ENCODE measurements at places on chromosomes 6 and 20.

GRCh38 chr6:40620574-40621240, 33.5 kb upstream of the LRFN2 start:
- H3K4me1 ChIP-seq: no peaks in the 10 kb centered on the region
- DNase-seq: no peak

DNA sequence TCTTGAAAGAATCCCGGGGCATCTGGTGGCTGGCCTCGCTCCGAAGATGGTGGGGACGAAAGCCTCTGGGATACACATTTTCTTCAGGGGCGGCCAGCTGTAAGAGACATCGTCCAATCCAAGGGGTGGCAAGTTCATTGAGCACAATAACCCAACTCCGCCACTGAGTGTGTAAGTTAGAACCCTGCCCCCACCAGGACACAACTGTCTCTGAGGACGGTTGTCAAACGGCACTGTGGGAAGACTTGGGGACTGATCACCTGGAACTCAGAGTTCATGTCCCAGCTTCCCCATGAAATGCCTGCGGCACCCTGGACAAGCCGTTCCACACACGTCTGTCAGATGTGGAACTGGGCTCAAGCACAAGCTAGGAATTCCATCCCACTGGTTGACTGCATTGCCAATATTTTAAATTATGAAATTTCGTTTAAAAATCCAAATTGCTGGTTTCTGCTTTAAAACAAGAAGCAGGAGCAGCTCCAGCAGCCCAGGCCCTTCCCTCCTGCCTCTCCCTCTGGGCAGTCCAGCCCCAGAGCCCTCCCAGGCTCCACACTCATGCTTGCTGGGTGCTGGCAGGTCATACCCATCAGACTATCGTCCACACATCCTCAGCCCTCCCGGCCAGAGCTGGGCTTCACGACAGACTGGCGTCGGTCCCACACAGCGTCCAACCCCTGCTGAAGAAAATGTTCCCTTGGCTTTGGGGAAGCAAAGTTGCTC, 80.9 kb upstream of the AFDN start:
- no peaks in the 10 kb centered on the region for H3K27me3 ChIP-seq
- H3K4me1 ChIP-seq: no peaks in the 10 kb centered on the region
- no peak for DNase-seq
- no peak overlapping the region for H3K27ac ChIP-seq

GRCh38 chr6:89350281-89350966, 2.1 kb downstream of the UBE2J1 start:
- no peaks in the 10 kb centered on the region for H3K36me3 ChIP-seq
- no peak for DNase-seq
- H3K4me1 ChIP-seq: peaks cover 18% of the 10 kb centered on the region
- H3K27me3 ChIP-seq: no peaks in the 10 kb centered on the region

GRCh38 chr6:53906842-53907241, 112.0 kb downstream of the LRRC1 start:
- no peaks in the 10 kb centered on the region for H3K4me1 ChIP-seq
- H3K27me3 ChIP-seq: no peaks in the 10 kb centered on the region
- H3K4me3 ChIP-seq: no peak overlapping the region
- no peak for DNase-seq

DNA sequence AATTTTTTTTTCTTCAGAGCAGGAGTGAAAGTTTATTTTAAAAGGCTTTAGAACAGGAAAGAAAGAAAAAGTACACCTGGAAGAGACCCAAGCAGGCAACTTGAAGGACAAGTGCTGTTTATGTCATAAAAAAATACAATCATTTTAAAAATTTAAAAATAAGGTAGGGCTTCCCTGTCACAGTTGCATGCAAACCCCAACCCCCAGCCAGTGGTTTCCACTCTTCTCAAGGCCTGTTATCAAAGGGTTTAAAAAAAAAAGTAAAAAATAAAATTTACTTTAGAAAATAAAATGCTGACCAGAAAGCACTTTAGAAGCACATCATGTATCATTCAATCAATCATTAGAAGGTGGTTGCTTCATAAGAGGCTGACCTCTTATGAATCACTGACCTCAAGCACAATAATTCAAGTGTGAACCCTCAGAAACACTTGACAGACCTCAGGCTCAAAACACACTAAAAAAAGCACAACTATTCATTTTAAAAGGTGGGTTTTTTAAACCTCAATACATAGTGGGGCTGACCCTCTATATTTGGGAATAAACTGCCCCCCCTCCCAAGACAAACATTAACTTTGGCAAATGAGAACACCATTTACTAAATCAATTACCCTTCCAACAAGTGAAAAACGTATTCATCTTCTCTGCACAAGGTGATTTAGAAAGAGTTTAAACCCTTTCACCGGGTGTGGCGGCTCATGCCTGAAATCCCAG, 15.6 kb downstream of the ILRUN start:
- H3K27ac ChIP-seq: no peak overlapping the region
- no peaks in the 10 kb centered on the region for H3K36me3 ChIP-seq
- no peaks in the 10 kb centered on the region for H3K27me3 ChIP-seq
- no peaks in the 10 kb centered on the region for H3K4me1 ChIP-seq

DNA sequence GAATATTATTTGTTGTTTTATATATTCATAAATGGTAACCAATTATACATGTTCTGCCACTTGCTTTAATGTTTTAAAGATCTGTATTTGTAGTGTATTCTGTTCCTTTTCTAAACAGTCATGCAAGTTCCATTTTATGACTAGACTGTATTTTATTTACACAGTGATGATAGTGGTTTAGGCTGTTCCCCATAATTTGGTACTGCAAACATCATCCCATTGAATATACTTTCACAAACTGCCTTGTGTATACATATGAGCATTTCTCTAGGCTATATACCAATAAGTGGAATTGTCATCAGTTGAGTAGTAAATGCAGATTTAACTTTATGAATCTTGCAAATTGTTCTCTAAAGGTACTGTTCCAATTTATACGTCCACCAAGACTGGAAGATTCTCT, 738.0 kb downstream of the EPHA7 start:
- H3K36me3 ChIP-seq: no peaks in the 10 kb centered on the region
- no peak overlapping the region for H3K27ac ChIP-seq
- H3K27me3 ChIP-seq: no peaks in the 10 kb centered on the region
- no peak for DNase-seq

DNA sequence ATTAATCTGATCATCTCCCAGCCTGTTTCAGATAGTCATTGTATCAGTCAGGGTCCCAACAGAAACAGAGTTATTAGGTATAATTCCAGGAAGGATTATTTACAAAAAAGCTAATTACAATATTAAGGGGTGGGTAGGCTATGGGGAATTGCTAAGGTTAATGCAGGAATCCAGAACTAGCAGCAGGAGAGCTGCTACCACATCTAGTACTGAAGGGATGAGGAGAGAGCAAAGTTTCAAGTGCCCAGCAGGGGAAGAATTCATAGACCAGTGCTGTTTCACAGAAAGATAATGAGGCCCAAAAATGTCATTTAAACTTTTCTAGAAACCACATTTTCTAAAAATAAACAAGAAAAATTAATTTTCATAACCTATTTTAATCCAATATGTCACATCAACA, 284.2 kb downstream of the HACE1 start:
- H3K27me3 ChIP-seq: no peaks in the 10 kb centered on the region
- H3K4me1 ChIP-seq: no peaks in the 10 kb centered on the region
- no peak overlapping the region for H3K27ac ChIP-seq
- DNase-seq: no peak

GRCh38 chr20:40309731-40310130, 379.3 kb downstream of the MAFB start:
- H3K27me3 ChIP-seq: no peaks in the 10 kb centered on the region
- H3K4me1 ChIP-seq: no peaks in the 10 kb centered on the region
- no peak overlapping the region for H3K4me3 ChIP-seq
- H3K27ac ChIP-seq: no peak overlapping the region
- H3K36me3 ChIP-seq: no peaks in the 10 kb centered on the region

GRCh38 chr6:34144581-34145160, 1.2 kb downstream of the GRM4 start:
- peaks cover 49% of the 10 kb centered on the region for H3K27me3 ChIP-seq
- H3K4me1 ChIP-seq: peaks cover 27% of the 10 kb centered on the region
- peak overlapping the region; percentile 55 for H3K4me3 ChIP-seq

DNA sequence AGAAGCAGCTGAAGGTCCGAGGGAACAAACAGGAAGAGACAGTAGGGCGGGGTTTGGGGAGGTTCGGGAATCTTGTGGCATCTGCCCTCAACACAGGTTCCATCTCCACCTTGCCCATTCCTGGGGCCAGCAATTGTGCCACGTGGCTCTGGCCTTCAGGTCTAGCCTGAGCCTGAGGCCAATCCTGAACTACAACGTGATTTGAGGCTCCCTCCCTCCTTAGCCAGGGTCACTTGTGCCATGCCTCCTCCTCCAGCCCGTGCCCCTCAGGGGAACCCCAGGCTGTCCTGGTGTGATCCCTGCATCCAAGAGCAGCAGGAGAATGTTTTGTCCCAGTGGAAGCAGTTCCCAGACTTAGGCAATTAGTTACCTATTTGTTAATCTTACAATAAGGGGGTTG, 3.0 kb downstream of the CST9 start:
- DNase-seq: no peak
- H3K27ac ChIP-seq: no peak overlapping the region
- H3K4me3 ChIP-seq: no peak overlapping the region

DNA sequence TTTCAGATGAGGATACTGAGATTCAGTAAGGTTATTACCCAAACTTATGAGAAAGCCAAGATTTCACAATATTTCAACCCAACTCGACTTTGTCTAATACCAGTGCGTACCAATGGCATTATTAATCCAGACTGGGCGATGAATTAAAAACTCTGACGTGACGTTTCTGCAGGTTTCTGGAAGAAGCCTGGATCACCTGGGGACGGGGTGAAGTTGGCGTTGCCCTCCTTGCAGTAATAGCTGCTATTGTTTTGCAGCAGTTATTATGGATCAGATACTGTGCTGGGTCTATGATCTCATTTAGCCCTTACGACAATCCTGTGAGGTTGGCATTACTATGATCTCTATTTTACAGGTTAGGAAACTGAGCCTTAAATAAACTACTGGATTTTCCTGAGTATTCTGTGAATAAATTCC, 569 bp upstream of the CDC5L start:
- H3K36me3 ChIP-seq: peaks cover 3% of the 10 kb centered on the region
- H3K4me1 ChIP-seq: peaks cover 26% of the 10 kb centered on the region
- peak overlapping the region; percentile 83 for H3K27ac ChIP-seq

GRCh38 chr6:101396548-101397173, 3.2 kb downstream of the GRIK2 start:
- no peak overlapping the region for H3K27ac ChIP-seq
- H3K36me3 ChIP-seq: no peaks in the 10 kb centered on the region
- no peak for DNase-seq
- H3K4me1 ChIP-seq: no peaks in the 10 kb centered on the region
- H3K27me3 ChIP-seq: peaks cover 13% of the 10 kb centered on the region

GRCh38 chr6:14505401-14505800, 387.8 kb downstream of the CD83 start:
- H3K27me3 ChIP-seq: no peaks in the 10 kb centered on the region
- H3K27ac ChIP-seq: no peak overlapping the region
- H3K4me1 ChIP-seq: peaks cover 5% of the 10 kb centered on the region

DNA sequence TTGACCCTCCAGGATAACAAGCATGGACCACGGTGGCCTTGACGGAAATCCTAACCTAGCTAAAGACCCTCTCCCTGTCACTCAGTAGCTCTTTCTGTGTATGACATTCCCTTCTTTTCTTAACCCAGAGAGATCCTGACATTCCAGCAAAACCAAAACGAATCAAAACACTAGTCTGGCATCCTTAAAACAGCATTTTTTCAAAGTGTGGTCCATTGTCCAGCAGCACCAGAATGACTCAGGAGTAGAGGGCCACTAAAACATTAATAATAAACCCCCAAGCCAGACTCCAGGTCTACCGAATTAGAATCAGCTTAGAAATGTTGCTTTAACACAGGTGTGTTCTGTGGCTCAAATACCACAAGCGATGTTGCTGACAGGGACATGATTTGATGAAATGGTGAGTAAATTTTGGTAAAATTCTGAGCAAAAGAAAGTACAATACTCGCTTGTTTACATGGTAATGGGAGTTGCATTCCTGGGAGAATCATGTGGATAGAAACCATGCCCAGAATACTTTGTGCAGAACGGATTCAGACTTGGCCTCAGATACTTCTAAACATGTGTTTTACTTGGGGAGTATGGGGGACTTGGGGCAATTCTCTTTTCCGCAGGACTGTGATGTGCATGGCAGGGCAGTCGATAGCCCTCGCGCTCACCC, 174.2 kb upstream of the KCNG1 start:
- H3K27me3 ChIP-seq: no peaks in the 10 kb centered on the region
- H3K27ac ChIP-seq: no peak overlapping the region
- DNase-seq: no peak
- H3K4me3 ChIP-seq: no peak overlapping the region
- no peaks in the 10 kb centered on the region for H3K4me1 ChIP-seq
- no peaks in the 10 kb centered on the region for H3K36me3 ChIP-seq

GRCh38 chr6:111032484-111033140, 50.8 kb downstream of the RPF2 start:
- no peak overlapping the region for H3K27ac ChIP-seq
- H3K36me3 ChIP-seq: no peaks in the 10 kb centered on the region

GRCh38 chr20:32918751-32919150, 60.0 kb downstream of the EFCAB8 start:
- no peak for DNase-seq
- no peak overlapping the region for H3K4me3 ChIP-seq
- no peak overlapping the region for H3K27ac ChIP-seq
- no peaks in the 10 kb centered on the region for H3K27me3 ChIP-seq
- no peaks in the 10 kb centered on the region for H3K4me1 ChIP-seq

- no peak for DNase-seq
- no peaks in the 10 kb centered on the region for H3K36me3 ChIP-seq
- H3K27ac ChIP-seq: no peak overlapping the region
- no peak overlapping the region for H3K4me3 ChIP-seq
- no peaks in the 10 kb centered on the region for H3K27me3 ChIP-seq
These were observed 172.8 kb upstream of the CITED2 start for GRCh38 chr6:139547122-139547776.

- peaks cover 21% of the 10 kb centered on the region for H3K36me3 ChIP-seq
- H3K4me1 ChIP-seq: peaks cover 16% of the 10 kb centered on the region
- H3K27me3 ChIP-seq: no peaks in the 10 kb centered on the region
- DNase-seq: no peak
These were observed 5.0 kb downstream of the WRNIP1 start for GRCh38 chr6:2770171-2770570.

DNA sequence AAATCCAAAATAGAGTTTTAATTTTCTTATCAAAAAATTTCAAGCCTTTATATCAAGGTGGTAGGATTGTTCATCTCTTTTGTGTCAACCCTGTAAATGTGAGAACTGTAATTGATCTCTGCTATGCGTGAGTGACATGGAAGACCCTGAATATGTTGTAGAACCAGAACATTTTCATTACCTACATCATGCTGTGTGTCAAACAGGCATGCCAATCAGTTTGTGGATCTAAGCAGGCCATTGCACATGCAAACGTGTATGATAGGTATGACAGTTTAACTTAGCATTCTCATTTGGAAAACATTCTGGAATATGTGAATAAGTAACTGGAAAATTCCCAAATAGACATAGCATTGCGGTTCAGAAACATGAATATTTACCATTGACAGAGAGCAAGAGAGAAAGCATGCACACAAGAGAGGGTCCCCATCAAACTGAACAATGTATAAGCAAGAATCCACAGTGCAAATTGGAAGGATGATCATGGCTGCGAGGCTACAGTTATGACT, 641.6 kb upstream of the AGPAT4 start:
- no peak overlapping the region for H3K27ac ChIP-seq
- no peak for DNase-seq
- no peak overlapping the region for H3K4me3 ChIP-seq
- H3K27me3 ChIP-seq: no peaks in the 10 kb centered on the region

- no peaks in the 10 kb centered on the region for H3K36me3 ChIP-seq
- DNase-seq: no peak
- no peak overlapping the region for H3K27ac ChIP-seq
- no peaks in the 10 kb centered on the region for H3K4me1 ChIP-seq
- no peaks in the 10 kb centered on the region for H3K27me3 ChIP-seq
- no peak overlapping the region for H3K4me3 ChIP-seq
These were observed 3.5 kb upstream of the SLC22A2 start for GRCh38 chr6:160261991-160262680.
